ENCODE measurements at places on chromosomes 12 and 14.
A peak's percentile ranks its signal among the peaks of the same experiment; 100 is the strongest.

GRCh38 chr12:108722992-108723766 is 8.1 kb downstream of the CORO1C start:
- no peak for DNase-seq

GRCh38 chr12:128864516-128865186 is 11.4 kb downstream of the GLT1D1 start:
- DNase-seq: no peak

- DNase-seq: peak; percentile 72
Measured at GRCh38 chr12:58919231-58920101, 838 bp downstream of the LRIG3 start.

DNA sequence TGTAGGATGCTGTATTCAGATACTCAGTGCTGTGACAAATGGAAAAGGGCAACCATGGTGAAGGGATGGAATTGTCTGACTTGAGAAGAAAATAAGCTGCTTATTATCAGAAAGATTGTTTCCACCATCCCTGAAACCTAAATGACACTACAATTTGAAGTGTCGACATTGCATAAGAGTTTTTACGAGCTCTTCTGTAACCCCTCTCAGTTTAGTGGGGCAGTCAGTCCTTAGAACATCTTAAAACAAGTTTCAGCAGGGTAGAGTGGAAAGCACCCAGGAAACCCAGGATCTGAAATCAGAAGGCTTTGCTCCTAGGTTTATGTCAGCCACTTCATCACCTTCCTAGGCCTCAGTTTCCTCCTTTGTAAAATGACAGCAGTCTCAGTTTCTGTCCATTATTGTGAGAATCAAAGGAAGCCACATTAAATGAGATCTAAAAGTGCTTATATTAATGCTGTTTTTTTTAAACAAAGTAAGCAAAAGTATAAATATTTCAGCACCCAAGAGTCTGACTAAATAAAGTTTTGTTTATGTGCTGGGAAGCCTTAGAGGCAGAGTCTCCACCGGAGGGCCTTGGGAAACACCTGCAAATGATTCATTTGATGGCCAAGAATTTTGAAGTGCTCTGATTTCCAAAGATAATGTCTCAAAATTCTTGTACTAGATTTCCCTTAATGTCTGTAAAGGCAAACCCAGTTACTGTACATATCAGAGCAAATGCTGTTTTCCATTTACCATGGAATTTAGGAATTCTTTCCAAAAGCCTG is 1.8 kb downstream of the IFT43 start:
- DNase-seq: no peak

DNA sequence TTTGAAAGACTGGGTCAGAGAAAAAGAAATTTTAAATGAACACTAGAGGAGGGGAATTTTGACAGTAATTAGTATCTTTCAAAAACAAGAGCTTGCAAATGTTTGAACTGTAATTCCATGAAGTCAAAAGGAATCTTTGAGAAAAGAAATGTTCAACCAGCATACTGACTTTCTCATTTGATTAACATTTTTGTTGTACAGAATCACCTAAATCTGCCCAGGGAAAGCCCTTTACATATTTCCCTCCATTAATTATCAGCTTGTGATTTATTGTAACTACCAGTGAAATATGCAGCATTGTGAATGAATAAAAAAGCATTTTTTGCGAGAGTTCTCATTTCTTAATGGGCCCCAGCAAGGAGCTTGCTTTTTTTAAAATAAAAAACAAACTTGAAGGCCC is 61.2 kb upstream of the CCDC91 start:
- DNase-seq: no peak

- DNase-seq: no peak
Measured at GRCh38 chr12:9211687-9212086, 3.5 kb upstream of the PZP start.

DNA sequence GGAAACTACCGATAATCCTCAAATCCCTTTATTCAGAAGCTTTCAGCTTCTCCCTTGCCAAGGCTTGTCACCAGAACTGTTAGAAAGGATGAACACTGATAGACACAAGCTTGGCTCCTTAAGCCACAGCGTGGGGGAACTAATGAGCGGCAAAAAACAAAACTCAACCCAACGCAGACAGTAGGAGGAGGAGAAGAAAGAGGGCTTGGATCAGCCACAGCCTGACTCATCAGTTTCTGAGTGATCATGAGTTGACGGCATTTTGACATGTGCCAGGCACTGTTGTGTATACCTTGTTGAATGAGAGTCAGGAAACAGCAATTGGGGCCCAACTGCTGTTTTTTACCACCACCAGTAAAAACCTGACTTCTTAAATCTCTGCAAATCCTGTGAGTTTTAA is 23.7 kb downstream of the PLXNC1 start:
- DNase-seq: peak; percentile 46

DNA sequence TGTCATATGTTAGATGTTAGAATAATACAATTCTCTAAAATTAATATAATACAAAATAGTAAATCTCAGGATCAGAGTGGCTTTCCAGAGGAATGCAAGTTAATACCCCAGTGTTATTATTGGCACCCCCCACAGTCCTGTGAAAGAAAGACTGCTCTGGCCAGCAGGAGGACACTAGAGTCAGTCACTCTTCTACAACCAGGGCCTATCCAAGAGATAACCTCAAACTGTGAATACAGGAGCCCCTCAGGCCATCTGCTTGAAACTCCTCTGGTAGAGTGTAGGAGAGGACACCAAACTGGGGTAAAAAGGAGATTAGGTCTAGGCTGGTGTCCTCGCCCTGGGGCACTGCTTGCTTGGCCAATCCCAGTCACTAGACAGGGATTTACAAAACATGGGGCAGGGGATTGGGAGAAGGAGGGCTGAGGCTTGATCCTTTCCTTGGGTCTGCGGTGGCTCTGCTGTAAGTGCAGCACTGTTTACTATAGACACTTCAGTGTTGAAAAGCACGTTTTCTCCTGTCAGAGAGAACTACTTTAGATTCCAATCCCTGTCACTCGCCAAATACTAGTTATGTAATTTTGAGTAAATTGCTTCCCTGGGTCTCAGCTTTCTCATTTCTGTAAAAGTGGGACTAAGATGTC is 44.5 kb upstream of the PTPRR start:
- DNase-seq: no peak

DNA sequence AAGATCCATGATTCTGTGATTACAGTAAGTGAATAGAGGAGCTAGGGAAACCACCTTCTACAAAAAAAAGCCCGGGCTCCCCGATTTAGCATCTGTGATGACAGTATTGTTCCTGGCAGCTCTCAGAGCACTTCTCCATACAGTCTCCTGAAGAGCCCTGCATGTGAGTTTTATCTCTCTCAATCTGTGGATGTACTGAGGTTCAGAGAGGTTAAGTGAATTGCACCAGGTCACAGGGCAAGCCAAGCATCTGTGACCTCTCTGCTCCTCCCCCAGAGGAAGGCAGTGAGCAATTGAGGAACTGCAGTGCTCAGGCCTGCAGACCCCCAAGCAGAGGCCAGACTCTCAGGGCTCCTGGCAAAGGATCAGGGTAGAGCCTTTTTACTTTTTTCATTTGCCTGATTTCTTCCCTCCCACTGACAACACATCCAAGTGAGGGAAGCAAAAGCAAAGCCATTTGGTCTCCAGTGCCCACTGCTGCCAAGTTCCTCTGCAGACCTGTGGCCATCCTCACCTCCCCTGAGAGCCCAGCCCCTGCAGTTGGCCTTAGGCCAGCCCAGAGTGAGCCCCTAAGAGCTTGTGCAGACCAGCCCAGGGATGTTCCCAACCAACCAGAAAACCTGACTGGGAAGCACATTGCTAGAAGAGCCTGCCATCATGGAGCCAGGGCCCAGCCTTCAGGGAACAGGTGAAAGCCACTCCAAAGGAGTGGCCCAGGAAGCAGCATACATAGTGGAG is 47.6 kb upstream of the PNMA1 start:
- no peak for DNase-seq

GRCh38 chr14:95770777-95771176 is 56.9 kb upstream of the TCL1A start:
- peak; percentile 62 for DNase-seq

GRCh38 chr12:1808798-1809480 is 11.4 kb upstream of the LRTM2 start:
- DNase-seq: no peak

DNA sequence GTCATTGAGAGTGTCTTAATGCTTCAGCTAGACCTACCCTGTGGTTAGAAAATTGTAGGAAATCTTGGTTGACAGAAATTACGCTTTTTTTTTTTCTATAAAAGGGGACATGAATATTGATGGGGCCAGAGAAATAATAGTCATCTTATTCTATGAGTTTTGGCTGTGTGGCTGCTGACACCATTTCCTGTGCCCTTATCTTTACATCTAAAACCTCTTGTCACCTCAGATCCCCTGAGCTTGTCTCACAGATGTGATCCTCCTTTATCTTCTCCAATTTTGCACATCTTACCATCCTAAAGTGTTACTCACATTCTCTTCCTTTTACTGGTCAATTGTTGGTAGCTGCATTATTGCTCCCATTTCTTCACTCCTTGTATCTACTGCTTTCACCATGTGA is 36.1 kb downstream of the ASCL1 start:
- DNase-seq: no peak

Data from NCI-H82 (cell line).